ENCODE measurements at places on chromosomes 1 and 21.
A peak's percentile ranks its signal among the peaks of the same experiment; 100 is the strongest.

- DNase-seq, result no peak
Observed at GRCh38 chr1:230086151-230086550, 19.1 kb downstream of the GALNT2 start.

DNA sequence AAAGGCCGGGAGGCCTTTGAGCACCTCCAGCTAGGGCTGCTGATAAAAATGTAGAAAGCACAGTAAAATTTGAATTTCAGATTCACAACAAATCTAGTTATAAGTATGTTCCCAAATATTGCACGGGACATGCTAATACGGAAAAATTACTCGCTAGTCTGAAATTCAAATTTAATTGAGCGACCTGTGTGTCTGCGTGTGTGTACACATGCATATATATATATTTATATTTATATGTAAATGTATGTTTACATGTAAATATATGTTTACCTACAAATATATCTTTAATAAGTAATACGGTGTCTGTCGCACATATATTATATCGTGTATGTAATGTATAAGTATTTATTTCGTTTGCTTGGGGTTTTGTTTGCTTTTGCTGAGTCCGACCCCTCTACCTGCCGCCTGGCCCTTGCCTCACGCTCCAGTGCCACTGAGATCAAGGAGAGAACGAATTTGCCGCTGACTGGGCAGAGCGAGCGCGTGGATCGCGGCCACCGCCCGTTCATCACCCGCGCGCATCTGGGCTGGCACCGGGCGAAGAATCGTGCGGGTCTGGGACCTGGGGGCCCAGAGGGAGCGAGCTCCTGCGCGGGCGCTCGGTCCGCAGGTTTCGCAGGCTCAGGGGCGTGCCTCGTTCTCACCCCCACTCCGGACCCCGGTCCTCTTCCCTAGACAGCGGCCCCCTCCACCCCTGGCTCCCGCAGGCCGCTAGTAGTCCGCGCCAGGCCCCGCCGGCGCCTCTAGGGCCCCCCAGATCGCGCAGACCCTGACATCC, 534 bp upstream of the WRAP73 start:
- DNase-seq, result no peak

GRCh38 chr1:239383714-239384113, 2.7 kb upstream of the CHRM3 start:
- no peak for DNase-seq

DNA sequence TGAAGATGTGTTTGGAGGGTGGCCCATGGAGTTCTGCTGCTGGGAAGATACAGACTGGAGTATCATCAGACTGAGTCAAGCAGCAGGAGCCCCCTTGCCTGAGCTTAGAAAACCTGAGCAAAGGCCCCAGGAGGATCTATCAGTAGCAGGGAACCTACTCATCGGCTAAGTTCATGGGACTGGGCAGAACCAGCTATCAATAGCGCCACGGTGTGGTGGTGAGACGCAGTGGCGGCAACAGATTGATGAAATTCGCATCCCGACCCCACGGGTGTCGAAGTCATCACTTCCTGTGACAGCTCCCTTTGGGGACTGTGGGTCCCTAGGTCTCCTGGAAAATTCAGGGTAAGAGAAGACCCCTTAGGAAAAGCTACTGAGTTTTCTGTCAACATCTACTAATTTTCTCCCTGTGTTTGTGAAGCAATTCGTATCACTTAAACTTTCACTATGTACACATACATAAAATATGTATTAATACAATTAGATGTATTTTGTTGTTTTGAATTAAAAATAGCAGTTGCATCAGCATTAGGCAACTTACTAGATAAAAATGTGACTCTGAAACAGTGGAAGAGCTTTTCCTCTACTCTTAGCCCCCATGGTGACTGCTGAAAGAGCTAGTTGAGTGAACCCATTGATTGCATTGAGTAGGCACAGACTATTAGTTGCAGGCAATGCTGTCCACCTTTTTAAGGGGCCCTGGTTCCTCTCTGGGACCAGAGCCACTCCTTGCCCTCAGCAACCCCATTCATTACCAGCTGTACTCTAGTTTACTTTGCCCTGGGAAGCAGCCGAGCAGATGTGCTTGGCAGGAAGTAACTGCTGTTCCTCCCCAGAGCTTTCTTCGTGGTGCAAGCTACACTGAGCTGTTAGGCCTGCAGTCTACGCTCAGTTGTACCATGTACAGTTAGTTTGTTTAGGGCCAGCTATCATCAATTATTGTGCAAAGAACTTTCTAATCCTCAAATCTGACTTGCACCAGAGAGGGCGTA, 7.3 kb upstream of the CACNA1S start:
- no peak for DNase-seq

GRCh38 chr1:43447891-43448708, 5.6 kb downstream of the HYI start:
- DNase-seq, result no peak

DNA sequence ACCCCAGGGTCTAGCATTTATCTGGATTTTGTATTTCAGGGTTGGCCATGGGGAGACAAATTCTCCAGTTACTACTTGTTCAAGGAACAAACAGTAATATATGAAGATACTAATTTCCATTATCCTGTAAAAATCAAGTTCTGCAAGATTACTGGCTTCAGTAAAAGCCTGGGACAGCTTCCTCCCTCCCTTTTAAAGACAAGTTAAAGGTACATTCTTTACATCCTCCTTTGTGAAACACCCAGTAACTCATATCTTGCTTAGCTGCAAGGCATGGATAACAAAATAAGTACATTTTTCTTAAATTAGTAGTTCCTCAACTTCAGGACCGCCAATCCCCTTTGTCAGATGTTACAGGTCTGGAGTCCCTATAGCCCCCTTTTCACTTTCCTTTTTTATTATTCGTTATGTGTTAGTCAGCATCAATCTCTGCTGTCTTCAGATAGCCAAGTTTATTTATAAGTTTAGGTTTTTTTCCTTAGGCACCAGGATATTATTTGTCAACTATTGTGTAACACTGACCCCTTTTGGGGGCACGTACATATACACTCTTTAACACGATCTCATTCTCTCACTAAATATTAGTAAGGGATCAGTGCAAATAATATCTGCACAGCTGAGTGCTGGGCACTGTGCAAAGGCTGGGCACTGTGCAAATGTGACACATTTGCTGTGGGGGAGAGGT, 9.8 kb downstream of the ERRFI1 start:
- no peak for DNase-seq

- DNase-seq, result no peak
Observed at GRCh38 chr1:155043793-155044192, 7.3 kb upstream of the ADAM15 start.

DNA sequence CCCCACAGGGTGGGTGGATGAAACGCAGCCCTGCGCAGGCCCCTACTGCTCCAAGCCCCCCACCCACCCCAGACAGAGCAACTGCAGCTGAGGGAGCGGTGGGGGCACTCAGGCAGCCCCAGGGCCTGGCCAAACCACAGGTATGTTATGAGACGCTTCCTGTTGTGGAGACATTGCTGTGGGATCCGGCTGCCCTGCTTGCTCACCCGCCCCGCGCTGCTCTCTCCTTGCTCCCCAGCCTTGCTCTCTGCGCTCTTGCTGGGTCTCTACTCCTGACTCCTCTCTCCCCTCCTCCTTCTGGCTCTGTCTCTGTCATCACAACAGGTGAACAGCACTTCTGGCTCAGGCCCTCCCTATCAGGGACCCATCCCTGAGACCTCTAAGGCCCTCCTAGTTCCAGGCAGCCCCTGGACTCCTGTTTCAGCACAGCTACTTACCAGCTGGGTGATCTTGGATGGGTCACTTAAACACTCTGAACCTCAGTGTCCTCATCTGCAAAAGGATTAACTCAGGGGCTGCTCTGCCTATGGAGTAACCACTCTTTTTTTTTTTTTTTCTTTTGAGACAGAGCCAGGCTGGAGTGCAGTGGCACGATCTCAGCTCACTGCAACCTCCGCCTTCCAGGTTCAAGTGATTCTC, 15.9 kb downstream of the COL8A2 start:
- no peak for DNase-seq

GRCh38 chr1:218735436-218736032, 390.4 kb downstream of the TGFB2 start:
- no peak for DNase-seq

GRCh38 chr21:30166705-30167104, at the start of gene CLDN17:
Gene CLDN17, minus strand, starts transcription at chr21:30166805. Its CDS starts 188 bp downstream, at chr21:30166617.
- no peak for DNase-seq

- peak; percentile 82 for DNase-seq
Observed at GRCh38 chr1:156489166-156489934, 11.2 kb downstream of the MEF2D start.

- no peak for DNase-seq
Observed at GRCh38 chr1:214338212-214338611, 57.3 kb downstream of the SMYD2 start.

DNA sequence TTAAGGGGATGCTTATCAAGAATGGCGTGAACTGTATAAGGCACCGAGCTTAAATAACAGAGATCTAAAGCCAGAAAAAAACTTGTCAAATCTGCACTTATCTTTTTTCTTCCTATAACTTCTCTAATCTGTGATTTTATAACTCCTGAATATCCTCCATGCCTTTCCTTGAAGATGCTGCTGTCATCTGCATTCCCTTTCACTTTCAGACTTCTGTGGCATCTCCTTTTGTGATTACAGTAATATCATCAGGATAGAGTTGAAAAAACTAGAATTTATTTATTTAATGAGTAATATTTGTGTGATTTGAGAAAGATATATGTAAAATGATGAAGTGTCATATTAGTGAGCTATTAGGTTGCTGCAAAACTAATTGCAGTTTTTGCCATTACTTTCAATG, 357.8 kb upstream of the PTBP2 start:
- no peak for DNase-seq

DNA sequence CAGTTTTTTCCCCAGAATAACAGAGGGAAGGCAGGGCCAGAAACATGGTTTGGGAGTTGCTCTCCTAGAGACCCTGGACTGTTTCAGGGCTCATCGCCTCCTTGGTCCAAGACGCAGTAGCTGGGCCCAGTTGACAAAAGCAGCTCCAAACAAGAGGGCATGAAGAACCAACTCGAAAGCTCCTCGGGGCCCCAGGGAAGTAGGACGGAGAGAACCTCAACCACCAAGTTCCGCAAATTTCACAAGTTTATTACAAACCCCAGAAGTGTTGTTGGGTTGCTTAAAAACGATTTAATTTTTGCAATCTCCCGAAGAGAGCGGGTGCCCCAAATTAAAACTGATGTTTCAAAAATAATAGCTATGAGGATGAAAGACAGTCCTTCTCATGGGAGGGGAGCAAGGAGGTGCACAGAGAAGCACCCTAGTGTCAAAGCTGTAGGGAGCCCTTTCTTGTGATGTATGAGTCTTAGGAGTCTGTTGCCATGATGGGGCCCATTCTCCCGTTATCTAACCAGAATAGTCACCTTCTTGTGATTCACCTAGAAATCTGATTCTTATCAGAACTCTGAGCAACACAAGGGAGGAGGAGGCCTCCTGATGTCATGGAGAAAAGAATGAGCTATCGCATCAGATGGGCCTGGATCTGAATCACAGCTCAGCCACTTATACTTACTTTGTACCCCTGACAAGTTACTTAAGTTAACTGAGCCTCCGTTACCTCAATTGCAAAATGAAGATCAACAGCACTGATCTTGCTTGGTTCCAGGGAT, 165.7 kb upstream of the IRF2BP2 start:
- DNase-seq, result no peak

- peak; percentile 56 for DNase-seq
Observed at GRCh38 chr1:173478094-173478674, 1.0 kb downstream of the PRDX6 start.

GRCh38 chr1:160291248-160292220, 6.6 kb upstream of the PEX19 start:
- peak; percentile 45 for DNase-seq

GRCh38 chr1:168004531-168004930, 67.7 kb upstream of the MPC2 start:
- DNase-seq, result no peak

GRCh38 chr21:29481081-29481480, 182.4 kb downstream of the BACH1 start:
- DNase-seq, result no peak

DNA sequence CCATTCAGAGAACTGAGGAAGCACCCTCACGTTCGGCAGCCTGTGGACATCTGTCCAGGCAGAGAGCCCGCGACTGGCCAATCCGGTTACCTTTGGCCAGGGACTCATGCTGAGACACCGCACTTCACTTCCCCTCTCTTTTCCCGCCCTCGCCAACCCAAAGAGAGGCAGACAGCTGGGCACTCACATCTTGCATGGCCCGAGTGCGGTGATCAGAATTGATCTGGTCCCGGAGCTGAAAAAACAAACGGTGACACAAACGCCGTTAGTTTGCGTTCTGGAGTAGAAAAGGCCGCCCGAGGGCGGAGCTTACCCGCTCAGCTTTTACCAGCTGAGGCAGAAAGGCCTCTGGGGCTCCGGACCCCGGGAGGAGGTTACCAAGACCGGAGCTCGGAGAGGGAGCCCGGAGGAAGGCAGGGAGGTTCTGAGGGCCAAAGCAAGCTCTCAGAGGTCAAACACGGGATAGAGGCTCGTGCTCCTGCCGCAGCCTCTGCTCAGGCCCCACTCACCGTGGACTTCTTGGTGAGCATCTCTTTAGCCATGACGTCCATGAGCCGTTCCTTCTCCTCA, 376 bp downstream of the SF3A3 start:
- peak; percentile 48 for DNase-seq

DNA sequence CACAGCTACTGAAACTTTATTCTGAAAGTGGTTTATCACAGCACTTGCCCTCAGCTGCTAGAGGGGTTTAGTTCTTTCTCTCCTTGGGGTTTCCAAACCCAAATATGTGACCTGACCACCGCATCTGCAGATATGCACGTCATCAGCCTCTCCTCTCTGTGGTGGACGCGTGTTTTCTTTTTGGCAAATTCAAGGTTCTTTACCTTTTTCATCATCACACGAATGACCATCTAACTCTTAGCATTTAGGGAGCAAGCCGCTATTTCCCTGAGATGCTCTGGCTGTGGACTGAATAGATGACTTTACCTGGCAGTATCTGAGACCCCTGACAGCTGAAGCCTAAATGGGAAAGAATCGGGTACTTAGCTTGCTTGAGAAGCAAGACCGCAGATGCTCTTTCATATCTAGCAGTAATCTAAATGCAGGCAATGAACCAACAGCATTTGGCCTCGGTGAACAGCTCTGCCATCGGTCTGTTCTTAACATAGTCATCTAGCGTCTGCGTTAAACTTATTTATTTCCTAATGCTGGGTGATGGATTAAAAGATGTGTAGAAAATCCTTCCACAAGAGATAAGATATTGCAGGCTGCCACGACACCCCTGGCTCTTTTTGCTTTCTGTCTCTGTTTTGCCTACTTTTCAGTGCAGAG, 463.4 kb downstream of the CAMTA1 start:
- DNase-seq, result no peak

- DNase-seq, result no peak
Observed at GRCh38 chr1:231563247-231563646, 34.8 kb downstream of the TSNAX start.

Data from left ventricle myocardium superior (tissue), 1 donor.